NB4 (cell line): ENCODE measurements at places on chromosomes 4 and X.

- DNase-seq = no peak
Observed at GRCh38 chr4:43781125-43781524, 667.5 kb downstream of the KCTD8 start.

GRCh38 chr4:156146571-156146970 is 192.9 kb upstream of the CTSO start:
- no peak for DNase-seq

DNA sequence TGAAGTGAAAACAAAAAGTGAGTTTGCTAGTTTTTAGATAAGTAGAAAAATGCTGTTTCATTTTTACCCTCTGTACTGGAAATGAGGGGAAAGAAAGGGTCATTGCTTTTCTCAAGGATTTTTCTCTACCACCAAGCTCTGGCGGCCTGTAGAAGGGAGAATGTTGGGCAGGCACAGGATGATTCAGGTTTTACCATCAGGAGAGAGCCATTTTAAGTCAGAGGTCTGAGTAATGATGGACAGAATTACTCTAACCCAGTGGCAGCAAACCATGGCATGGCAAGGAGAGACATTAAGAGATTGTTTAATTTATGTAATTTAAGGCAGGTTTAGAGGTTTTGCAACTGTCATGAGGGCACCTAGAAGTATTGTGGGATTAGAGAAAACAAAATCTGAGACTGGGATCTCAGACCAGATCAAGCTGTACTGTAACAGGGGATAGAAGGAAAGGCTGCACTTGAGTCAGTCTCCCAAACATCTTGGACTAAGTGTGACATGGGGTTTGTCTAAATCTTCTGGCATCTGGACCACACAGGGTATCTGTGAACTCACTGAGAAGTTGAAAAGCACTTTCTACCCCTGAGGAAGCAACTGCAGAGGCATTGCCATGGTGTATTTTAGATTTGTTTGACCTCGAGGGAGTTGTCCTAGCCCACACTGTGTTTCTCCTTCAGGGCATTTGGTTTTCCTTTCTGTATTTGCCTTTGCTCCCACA is 81.6 kb downstream of the BANK1 start:
- DNase-seq = no peak

- no peak for DNase-seq
Observed at GRCh38 chrX:112786076-112786475, 54.6 kb downstream of the AMOT start.

DNA sequence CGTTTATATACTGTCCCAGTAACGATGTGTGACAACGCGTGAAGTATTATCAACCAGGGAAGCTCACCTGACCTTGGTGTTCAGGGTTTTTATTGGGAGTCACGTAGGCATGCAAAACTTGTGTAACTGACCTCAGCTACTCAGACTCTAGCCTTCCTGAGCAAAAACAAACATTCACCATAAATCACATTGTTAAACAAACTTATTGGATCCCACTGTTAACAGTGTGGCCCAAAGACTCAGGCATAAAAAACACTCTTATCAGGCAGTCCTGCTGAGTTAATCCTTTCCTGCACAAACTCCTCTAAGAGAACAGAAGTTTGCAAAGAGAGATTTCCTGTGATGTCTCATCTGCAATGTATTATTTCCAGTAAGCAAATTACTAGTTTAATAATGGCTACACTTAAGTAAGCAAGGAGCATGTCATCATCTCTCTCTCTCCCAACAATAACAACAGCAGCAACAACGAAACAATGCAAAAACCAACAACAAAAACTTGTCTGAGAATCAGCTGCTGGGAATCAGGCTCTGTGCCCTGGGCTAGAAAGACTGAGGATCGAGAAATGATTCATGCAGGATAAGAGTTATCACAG is 12.0 kb downstream of the GAGE1 start:
- no peak for DNase-seq

GRCh38 chr4:125338814-125339213 is 24.1 kb downstream of the FAT4 start:
- no peak for DNase-seq

DNA sequence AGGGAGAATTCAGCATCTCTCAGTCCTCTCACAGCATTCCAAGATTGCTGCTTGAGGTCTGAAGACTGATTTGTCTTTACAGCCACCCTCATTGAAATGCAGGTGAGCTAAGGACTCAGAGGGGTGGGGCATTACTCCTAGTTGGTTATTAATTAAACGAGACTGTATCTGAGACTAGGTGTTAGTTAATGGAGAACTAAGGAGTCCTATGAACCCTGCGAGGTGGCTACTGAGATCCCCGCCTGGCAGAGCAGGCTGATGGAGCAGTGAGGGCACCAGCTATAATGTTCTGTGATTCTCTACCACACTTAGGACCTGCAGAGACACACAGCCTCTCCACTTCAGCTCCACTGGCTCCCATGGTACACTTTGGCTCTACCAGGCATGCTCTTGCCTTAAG is 215.3 kb downstream of the MID1IP1 start:
- no peak for DNase-seq

GRCh38 chr4:23083391-23083790 is 390.7 kb downstream of the GBA3 start:
- no peak for DNase-seq

GRCh38 chr4:84849051-84849640 is 117.3 kb downstream of the WDFY3 start:
- DNase-seq = no peak

- DNase-seq = no peak
Observed at GRCh38 chr4:56200275-56200674, 187.0 kb downstream of the AASDH start.
